HEK293T (cell line): ENCODE measurements at places on chromosomes 4 and X.

DNA sequence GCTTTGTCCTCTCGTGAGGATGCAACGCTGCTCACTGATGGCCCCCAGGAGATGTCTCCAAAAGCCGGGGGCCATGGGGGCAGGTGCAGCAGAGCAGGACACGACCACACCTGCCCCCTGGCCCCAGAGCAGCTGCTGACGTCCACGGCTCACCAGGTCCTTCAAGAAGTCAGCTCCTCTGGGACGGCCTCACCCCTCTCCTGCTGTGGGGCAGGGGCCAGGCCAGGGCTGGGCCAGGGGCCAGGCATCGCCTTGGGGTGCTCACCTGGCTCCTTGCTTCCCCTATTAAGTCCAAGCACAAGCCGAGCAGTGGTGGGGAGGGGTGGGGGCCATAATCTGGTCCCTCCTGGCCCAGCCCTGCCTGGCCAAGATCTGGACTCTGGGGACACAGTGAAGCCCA, 28.6 kb upstream of the MXD4 start:
- no peak for DNase-seq

GRCh38 chr4:168524006-168524405, 27.2 kb downstream of the PALLD start:
- no peak for DNase-seq

- DNase-seq = no peak
Measured at GRCh38 chr4:102642631-102643298, 118.0 kb downstream of the MANBA start.

GRCh38 chrX:46531442-46531841, 13.8 kb downstream of the ZNF674 start:
- no peak for DNase-seq

- DNase-seq = no peak
Measured at GRCh38 chr4:106767991-106768390, 268.1 kb downstream of the DKK2 start.
